ENCODE measurements at places on chromosomes 6 and 20.

DNA sequence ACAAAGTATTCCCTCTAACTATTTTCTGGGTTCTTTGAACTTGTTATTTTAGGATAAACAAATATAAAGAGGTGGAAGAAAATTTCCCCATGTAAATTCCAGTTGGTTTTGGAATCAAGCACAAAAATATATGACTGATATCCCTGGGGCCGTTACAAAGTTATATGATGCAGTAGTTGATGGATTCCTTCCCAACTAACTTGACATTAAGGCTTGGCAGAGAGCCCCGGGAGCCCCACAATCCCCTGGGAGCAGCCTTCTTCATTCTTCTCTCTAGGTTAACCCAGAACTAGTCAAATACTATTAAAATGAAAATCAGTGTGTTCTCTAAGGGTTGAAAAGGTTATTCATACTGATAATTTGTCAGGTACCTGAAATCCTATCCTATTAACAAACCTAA is 508.9 kb upstream of the SOX4 start:
- DNase-seq = no peak

DNA sequence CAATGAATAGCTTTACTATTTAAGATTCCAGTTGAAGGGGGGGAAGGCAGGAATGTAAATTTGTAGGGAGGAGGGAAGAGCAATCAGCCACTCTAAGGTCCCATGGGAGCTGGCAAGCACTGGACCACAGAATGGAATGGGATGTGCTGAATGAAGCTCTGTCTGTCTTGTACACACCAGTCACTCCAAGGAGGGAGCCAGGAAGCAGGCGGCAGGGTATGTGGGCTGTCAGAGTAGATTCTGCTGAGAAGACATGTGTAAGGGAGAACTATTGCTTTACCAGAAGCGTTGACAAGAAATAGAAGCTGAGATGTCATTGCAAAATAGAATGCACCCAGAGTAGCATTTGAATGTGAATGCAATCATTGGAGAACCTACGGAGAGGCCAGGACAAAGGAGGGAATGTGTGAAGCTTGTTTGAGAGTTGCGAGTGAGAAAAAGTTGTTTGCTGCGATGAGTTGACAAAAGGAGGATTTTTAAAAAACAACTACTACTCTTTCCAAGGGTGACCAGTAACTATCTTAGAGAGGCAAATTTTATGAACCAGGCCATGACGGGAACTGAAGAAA is 25.2 kb upstream of the PDE7B start:
- DNase-seq = no peak

DNA sequence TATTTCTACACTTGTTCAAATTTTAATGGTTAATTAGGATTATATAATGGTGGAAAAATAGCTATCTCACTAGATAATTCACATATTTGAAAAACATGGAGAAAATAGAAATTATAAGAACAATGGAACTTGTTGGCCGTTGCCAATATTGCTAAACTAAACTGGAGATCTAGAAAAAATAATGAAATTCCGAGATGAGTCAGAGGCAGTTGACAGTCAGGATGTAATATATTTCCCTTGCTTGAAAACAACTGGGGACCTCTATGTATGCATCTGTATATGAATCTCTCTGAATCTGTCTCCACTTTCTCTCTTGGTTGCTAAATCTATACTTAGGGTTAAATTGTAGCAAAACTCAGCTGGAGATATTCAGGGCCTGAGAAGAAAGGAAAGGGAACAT is 1108.2 kb upstream of the GJE1 start:
- no peak for DNase-seq

GRCh38 chr20:24303393-24304170 is 165.8 kb upstream of the SYNDIG1 start:
- DNase-seq = no peak

- DNase-seq = no peak
Measured at GRCh38 chr6:73250016-73250415, 13.0 kb downstream of the KHDC1 start.

DNA sequence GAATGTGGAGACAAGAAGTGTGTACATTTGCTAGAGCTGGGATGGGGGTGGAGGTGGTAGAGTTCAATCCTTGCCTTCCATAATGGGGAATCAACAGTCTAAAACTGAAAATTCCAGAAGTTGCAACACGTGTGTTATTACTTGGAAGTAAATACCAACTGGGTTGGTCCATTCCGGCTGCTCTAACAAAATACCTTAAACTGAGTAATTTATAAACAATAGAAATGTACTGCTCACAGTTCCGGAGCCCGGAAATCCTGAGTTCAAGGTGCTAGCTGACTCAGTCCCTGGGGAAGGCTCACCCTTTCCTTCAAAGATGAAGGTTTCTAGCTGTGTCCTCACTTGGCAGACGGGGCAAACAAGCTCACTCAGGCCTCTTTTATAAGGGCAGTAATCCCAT is 59.0 kb downstream of the RIN2 start:
- no peak for DNase-seq

DNA sequence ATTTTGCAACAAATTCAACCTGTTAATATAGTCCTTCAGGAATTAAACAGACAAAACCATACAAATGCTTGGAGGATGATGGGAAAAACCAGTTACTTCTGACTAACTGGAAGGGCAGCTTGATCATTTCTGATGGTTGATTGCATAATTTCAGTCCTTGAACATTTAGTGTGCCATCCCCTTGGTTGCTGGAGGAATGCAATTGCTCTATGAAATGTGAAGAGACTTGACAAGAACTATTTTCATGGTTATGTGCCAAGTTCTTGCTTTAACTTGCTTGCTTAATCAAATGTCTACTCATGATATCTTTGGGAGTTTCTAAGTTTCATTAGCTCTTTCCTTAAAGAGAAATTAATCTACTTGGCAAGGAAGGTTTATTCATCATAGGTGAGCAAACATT is 45.2 kb downstream of the ANKEF1 start:
- DNase-seq = no peak

DNA sequence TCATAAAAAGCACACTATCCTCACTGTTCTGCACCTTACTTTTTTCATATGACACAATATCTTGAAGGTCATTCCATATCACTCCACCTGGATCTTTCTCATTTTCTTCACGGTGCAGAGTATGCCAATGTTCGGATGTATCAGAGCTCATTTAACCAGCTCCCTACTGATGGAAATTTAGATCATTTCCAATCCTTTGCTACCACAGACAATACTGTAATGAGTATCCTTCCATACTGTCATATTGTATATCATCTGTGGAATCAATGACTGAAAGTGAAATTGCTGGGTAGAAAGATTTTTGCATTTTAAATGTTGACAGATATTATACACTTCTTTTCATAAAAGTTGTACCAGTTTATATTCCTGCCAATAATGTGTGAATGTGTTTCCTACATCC is 2.2 kb upstream of the RAB44 start:
- DNase-seq = no peak

GRCh38 chr6:109782491-109782999 is 91.4 kb downstream of the FIG4 start:
- no peak for DNase-seq

- DNase-seq = no peak
Measured at GRCh38 chr20:41361757-41362747, 4.6 kb downstream of the EMILIN3 start.

All from NCI-H1417 (cell line).